NCI-H1694 (cell line): ENCODE measurements at places on chromosomes 3 and 15.

DNA sequence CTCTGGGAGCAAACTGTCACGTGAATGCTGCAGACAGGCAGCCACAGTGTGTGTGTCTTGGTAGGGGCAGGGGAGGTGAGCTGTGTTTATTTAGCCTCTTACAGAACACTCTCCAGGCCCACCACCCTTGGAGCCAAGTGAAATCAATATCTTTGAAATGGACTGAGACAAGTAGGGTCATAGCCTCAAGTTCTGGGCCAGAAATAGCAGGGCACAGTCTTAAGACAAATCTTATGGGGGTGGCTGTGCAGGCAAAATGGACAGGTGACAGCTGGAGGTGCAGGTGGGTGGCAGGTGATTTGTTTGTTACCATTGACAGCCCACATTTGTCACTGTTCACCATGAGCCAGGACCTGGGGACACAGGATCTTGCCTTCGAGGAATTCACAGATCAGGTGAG is 93.6 kb upstream of the NMNAT3 start:
- DNase-seq: no peak

DNA sequence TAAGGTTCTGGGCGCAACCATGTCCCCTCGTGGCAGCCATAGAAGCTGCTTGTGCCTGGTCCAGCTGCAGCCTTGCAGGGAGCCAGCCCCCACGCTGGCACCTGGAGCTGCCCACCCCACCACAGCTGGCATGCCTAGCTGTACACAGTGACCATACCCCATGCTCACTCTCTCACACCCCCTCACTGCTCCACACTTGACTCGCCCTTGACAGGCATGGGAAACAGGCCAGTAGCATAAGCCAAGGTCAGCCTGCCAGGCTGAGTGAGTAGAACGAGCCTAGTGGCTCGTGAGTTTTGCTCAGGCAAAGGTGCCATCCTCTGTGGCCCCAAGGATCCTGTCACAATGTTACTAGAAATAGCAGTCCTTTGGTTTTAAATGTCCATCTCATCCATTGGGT is 52.7 kb upstream of the CADM2 start:
- no peak for DNase-seq

DNA sequence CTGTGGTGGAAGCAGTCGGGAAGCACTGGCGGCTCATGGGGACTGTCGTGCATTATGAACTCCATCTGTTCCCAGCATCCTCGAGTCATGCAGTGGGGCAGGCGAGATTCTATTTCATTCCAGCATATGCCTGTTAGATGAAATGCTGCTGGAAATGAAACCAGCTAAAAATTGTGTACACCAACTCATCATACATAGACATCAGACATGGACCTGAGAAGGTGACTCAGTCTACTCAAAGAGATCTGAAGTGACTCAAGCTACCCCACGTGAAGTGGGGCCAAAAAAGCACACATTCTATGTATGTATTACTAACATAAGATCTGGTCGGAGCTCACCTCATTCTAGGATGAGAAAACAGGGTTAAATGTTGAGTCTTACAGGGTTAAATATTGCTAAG is 47.5 kb upstream of the FAM98B start:
- no peak for DNase-seq

GRCh38 chr3:100815583-100815982 is 106.3 kb downstream of the TFG start:
- no peak for DNase-seq

DNA sequence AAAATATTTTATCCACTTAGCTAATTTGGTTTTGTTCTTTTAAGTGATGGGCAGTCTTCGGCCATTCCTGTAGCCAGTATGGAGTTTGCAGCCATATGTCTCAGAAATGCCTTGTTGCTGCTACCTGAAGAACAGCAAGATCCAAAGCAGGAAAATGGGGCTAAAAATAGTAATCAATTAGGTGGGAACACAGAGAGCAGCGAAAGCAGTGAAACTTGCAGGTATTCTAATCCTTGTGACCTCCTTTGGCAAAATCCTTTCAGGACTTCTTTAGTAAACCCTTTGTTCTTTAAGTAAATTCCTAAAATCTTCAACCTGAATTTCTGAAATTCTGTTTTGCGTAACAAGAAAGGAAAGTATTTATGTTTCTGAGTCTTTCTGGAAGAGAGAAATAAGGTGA is 49.8 kb downstream of the CNOT10 start:
- DNase-seq: no peak

GRCh38 chr3:176513604-176514003 is 683.7 kb downstream of the TBL1XR1 start:
- DNase-seq: no peak

GRCh38 chr3:23405081-23405480 is 202.0 kb downstream of the UBE2E2 start:
- no peak for DNase-seq

DNA sequence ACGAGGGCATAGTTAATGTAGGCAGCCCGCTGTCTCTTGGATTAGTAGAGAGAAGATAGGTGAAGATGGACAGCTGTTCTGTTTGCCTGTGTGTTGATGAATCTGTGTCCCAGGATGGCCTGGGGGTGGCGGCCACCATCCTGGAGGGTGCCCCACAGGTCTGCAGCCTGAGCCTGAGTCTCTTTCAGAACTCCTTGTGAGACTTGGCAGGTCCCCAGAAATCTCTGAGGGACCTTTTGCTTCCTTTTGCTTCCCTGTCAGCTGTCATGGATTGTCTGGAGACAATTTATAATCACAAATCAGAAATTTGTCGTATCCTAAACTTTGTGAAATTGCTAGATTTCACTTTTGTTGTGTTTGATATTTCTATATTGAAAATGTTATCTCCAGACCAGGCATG is 17.4 kb downstream of the FAN1 start:
- no peak for DNase-seq

DNA sequence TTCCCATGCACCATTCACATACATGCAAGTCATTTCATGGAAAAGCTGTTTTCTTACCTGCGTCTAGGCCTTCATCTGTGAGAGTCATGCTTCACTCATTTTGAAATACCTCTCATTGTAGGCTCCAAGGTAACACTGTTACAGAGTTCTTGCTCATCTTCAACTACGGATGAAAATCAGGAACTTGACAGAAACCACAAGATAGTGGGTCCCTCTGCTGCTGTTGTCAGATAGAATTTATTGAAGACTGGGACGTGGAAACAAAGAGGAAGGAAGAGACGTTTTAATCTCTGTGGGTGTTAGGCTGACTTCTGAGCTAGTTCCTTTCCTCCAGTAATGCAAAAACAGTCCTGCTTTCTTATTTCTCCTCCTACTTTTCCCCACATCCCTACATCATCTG is at the start of gene P2RY14:
Gene P2RY14, minus strand, starts transcription at position 313 of the 400 bp plus-strand sequence. CDS start 64,226 bp downstream, outside the sequence.
- no peak for DNase-seq

DNA sequence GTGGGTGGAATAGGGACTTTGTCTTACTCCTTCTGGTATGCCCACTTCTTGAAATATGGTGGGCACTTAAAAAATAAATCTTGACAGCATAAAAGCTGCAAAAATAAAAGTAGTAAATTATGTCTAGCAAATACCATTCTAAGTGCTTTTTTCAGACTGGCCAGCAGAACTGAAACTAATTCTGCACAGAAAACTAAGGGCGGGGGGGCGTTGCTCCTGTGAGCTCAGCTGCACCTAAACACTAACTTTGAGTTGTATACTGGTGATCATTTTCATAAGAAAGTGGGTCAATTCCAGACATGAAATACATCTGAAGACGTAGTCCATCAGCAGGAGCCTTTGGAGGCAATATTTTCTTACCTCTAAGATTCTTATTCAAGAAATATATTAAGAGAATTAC is 114.8 kb downstream of the WDR76 start:
- no peak for DNase-seq

DNA sequence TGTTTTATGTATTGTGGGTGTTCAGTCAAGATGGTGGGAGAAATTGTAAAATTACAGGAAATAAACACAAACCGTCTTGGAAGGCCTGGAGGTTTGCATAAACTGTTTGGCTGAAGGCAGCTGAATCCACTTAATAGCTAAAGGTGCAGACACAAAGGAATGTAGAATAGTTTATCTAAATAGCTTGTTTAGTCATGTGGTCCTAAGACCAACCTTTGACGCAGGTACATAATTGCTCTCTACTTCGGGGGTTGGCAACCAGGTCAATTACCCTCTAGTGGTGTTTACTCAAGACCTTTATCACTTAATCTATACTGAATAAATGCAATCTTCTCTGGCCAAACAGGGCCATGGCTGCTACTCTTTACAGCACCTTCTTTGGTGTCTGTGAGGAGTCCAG is 502.8 kb downstream of the IGSF11 start:
- DNase-seq: no peak
